ENCODE measurements at places on chromosomes 16 and 17.

- DNase-seq, result no peak
Measured at GRCh38 chr17:72441909-72442308, 321.1 kb downstream of the SOX9 start.

GRCh38 chr17:73363442-73364154 is 51.8 kb upstream of the CDC42EP4 start:
- DNase-seq, result no peak

DNA sequence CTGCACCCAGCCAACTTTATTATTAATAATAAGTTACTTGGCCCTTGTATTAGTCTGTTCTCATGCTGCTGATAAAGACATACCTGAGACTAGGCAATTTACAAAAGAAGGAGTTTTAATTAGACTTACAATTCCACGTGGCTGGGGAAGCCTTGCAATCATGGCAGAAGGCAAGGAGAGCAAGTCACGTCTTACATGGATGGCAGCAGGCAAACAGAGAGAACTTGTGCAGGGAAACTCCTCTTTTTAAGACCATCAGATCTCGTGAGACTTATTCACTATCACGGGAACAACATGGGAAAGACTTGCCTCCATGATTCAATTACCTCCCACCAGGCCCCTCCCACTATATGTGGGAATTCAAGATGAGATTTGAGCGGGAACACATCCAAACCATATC is 47.7 kb downstream of the SYT17 start:
- DNase-seq, result no peak

DNA sequence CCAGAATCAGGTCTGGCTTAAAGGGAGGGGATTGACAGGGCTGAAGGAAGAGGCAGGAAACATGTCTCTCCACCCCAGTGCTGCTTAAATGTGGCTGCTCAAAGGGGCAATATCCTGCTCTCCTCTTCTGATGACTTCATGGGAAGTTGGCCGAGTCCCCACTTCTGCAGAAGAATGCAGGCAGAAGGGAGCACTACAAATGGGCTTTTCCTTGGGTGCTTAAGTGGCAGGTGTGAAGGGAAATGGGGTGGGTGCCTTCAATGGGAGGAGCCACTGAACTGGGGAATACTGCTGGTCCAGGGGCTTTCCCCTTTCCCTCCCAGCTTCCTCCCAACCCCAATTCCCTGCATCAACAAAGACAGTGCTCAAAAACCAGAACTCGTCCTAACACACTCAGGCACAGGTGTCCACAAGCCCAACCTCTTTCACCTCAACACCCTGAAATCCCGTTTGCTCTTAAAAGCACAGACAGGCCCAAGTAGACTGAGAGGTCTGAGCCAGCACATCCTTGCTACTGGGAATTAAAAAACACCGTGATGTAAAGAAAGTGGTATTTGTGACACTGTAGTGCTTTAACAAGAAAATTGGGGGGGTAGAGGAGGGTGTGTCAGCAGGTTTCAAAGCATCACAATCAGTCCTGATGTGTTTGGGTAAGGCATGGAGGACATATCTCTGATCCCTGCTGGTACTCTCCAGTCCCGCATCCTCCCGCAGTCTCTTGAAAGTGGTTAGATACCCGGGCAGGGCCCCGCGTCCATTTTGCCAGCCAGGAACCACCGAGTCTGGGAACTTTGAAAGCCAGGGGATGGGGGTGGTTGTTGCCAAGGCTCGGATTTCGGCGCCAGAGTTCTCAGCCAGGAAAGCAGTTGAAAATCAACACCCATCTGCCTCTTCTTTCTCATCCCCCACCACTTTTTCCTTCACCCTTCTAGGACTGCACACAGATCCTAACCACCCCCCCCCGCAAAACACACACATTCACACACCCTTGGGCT is 1.6 kb downstream of the CA10 start:
- DNase-seq, result no peak

- DNase-seq, result peak; percentile 35
Measured at GRCh38 chr16:70018254-70018653, 67.1 kb downstream of the CLEC18A start.

DNA sequence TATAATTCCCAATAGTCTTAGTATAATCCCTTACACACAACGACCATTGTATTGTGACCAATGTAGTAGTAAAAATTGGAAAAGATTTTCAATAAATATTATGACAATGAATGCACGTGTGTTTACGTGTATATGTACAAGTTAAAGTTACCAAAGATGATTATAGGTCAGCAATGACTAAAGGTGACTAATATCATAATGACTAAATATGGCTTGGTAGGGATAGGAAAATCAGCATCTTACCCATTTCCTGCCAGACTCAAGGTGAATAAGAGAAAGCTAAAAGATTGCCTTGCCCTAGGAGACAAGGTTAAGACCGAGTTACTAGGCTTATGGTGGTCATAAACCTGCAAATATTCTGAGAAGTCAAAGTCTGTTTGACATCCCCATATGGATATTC is 34.4 kb downstream of the CPD start:
- DNase-seq, result no peak

- DNase-seq, result no peak
Measured at GRCh38 chr17:65005858-65006257, 50.7 kb downstream of the GNA13 start.

DNA sequence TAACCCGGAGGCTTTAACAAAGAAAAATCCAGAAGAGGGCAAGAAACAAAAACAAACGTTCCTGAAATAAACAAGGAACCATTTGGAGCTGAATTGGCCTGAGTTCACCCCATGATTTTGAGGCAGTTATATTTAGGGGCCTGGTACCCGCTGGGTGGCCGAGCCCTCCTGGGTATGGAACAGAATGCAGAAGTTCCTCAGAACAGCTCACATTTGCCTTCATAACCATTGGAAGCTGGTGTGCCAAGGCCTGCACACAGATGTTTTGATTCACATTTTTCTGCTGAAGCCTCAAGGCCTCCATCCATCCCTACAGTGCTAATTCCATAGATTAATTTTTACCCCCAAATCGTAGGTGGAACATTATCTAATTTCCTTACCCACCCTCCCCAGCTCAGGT is 3.3 kb upstream of the ZFHX3 start:
- DNase-seq, result no peak

DNA sequence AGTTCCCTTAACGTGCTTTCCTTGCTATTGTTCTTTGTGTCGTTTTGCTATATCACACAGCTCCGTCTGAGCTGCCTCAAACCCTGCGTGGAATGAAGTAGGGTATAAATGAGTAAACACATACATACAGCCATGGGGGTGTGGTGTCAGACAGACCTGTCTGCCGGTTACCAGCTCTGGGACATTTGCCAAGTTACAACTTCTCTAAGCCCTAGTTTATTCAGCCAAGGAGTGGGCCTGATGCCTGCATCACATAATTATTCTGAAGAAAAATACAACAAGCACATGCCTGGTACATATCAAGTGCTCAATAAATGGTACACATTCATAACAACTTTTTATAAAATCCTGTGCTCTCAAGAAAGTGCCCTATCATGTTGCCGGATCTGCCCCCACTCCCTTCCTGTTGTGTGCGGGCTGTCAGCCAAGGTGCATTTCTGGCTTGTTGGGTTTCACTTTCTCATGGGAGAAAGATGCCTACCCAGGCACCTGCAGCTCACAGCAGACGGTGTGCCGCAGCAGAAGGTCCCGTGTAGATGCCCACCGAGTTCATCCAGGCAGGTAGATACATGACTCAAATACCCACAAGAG is 30.5 kb downstream of the SMPD3 start:
- DNase-seq, result peak; percentile 62

GRCh38 chr16:86322806-86323205 is 187.5 kb upstream of the FOXF1 start:
- DNase-seq, result no peak

DNA sequence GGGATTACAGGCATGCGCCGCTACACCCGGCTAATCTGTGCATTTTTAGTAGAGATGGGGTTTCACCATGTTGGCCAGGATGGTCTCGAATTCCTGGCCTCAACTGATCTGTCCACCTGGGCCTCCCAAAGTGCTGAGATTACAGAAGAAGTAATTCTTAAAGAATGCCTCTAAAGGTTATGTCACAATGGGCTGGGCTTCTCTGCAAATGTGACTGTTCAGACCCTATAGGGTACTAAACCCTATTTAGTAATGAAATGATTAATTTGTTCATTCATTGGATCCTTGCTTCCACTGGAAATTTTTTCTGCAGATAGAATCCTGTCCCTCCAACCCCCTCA is 108.8 kb upstream of the CORO6 start:
- DNase-seq, result no peak

DNA sequence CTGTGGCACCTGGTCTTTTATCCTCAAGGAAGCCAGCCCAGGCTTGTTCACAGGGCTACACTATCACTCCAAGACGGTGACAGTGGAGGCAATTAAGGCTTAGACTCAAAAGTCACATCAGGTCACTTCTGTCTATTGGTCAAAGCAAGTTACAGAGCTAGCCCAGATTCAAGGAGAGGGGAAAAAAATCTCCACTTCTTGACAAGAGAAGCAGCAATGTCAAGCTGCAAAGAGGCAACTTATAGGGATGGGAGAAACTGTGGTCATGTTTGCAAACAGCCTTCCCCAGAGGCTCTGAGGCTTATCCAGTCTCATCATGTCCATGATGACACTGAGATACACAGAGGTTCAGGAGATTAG is 31.6 kb downstream of the SERPINF1 start:
- no peak for DNase-seq

DNA sequence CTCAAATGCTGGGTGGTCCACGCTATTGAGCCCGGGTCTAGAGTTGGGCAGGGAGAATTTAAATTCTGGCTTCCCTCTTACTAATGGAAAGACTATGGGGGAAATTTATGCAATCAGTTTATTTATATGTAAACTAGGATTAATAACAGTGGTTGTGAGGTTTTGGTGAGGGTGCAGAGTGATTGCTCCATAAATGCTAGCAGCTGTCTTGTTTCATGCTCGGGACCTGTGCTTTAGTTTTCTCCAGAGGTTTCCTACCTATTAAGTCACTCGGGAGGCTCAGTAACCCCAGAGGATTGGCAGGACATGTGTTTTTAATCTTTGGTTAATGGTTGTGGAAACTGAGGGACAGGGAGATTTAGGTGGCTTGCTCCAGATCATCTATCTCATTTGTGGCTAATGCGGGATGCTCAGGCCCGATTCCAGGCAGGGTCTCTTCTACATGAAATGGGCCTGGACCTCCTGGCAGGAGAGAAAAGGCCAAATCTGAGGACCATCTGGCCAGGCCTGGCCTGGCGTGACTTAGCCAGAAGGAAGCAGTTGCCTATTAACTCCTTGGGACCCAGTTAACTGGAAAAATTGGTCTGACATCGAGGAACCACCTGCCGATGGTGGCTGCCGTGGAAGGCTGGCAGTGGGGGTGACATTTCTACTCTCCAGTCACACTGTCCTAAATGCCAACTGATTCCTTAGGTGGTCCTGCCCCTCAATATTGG is 2.1 kb downstream of the PRCD start:
- no peak for DNase-seq

DNA sequence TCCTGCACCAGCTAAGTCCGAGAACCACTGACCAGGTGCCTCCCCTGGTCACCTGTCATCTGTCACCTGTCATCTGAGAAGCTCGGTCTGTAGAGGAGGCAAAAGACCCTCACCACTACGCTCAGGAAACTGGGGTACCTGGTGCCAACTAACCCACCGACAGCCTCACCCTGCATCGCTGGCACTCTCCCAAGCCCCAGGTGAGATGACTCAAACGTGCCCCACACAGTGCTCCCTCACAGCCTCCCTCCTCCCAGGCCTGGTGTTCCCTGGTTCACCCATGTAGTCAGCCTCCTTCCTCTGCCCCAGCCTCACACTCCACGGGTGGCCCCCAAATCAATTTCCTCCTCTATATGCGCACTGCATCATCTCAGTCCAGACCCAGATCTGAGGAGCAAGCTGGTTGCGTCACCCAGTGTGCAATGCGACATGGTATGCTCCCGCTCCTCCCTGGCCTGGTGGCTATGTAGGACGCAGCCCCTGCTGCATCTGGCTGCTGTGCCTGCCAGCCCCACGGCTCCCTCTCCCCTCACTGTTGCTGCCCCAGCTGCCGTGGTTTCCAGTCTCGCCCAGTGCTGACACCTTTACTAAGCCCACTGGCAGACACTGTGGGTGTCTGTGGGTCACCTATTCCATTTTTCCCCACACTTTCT is 68.3 kb downstream of the GTF3C1 start:
- no peak for DNase-seq

- DNase-seq, result no peak
Measured at GRCh38 chr17:82263641-82264040, 9.9 kb downstream of the CSNK1D start.

GRCh38 chr16:31215287-31216162 is 1.4 kb downstream of the PYDC1 start:
- no peak for DNase-seq

DNA sequence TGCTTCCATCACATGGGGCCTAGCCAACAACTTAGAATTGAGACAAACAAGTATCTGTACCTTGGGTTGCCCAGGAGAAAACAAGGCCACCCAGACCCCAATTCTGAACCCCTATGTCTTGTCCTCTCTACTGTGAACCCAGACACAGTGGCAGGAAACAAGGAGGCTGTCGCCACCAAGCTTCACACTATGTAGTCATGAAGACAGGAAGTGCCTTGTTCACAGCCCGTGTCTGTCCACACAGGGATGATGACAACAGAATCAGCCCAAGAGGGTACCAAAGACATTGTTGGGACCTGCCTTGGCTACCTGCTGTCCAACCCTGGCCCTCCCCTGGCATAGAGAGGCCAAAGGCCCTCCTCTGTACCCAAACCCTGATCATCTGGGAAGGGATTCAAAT is 84.8 kb downstream of the CDYL2 start:
- no peak for DNase-seq
